ENCODE measurements at places on chromosomes 2 and 18.
A peak's percentile ranks its signal among the peaks of the same experiment; 100 is the strongest.

DNA sequence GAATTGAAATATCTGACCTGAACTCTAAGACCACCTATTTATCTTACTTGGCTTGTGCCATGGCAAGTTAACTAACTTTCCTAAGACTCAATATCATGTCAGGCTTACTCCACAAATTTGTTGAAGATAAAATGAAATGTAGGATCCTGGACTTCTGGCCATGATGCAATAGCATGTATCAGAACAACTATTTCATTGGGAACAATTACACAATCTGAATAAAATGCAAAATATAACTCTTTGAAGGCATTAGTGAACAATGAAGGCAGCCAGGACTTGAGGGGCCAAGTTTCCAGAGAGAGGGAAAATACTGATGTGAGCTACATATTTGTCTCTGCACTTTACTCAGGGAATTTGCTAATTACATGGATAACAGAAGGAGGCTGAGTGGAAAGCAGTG is 476.5 kb upstream of the ACVR2A start:
- DNase-seq, result no peak

DNA sequence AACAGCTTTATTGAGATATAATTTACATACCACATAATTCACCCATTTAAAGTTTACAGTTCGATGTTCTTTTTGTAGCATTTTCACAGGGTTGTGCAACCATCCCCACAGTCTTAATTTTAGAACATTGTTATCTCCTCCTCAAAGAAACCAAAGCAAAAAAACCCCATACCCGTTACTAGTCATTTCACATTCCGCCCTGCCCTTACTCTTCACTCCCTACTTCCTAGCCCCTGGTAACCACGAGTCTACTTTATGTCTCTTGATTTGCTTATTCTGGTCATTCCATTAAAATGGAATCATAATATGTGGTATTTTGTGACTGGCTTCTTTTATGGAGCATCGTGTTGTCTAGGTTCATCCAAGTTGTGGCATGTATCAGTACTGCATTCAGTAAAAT is 137.7 kb downstream of the TANC1 start:
- no peak for DNase-seq

- no peak for DNase-seq
These were observed 426.3 kb upstream of the ZEB2 start for GRCh38 chr2:144946263-144946662.

GRCh38 chr2:197145471-197146056 is 165.0 kb downstream of the ANKRD44 start:
- no peak for DNase-seq

GRCh38 chr2:178530625-178531142 is 50.4 kb downstream of the PLEKHA3 start:
- DNase-seq, result no peak

DNA sequence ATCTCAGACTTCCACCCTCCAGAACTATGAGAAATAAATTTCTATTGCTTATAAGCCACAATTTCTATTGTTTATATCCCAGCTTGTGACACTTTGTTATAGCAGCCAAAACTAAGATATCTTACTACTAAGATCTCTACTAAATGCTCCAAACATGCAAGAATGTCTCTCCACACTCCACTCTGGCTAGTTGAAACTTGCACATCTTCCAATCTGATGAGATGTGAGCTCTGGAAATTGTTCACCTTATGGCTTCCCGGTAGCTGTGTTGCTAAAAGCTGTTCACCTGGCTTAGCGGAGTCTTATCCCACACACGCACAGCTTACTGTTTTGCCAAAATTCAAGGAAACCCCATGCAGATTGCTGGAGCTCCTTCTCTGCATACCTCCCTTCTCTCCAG is 43.9 kb downstream of the PKDCC start:
- no peak for DNase-seq

- DNase-seq, result no peak
These were observed 142.1 kb downstream of the PTH2R start for GRCh38 chr2:208548700-208549099.

DNA sequence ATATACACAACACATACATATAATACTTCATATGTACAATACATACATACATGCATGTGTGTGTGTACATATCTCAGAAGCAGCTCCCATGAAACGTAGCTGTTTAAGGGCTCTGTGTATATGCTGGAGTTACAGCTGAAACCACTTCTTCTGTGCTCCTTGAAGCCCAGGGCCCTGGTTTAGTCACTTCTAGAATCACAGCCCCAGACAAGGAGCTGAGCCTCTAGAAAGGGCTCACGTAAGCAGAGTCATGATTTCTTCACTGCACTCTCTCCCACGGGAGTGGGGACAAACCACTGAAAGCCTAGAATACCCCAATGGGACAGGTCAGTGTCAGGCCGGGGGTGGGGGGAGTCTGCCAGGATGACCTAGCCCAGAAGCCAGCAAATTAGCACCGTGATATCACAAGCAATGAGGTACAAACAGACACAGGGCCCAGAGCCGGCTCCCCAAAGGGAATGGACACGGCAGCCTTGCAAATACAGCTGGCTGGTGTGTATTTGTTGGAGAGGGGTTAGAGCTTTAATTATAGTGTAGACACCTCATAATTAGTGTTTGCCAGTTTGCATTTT is 90.3 kb downstream of the C1QL2 start:
- DNase-seq, result no peak

DNA sequence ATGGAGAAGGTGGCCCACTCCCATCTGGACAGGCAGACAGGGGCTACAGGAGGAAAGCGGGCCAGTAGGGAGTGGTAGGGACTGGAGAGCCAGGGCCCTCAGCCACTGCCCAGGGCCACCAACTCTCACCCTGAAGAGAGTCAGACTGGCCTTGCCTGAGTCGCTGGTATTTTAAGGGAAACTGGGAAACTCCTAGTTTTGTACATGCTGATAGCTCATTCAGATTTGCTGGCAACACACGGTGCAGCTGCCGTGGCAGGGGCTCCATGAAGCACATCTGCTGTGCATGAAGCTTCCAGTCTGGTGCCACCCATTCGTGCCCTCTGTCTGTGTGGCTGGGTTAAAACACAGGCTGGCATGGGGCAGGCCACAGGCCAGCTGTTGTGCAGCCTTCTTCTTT is 137.3 kb upstream of the GLI2 start:
- no peak for DNase-seq

GRCh38 chr18:39799006-39799405 is 2156.0 kb upstream of the PIK3C3 start:
- no peak for DNase-seq

DNA sequence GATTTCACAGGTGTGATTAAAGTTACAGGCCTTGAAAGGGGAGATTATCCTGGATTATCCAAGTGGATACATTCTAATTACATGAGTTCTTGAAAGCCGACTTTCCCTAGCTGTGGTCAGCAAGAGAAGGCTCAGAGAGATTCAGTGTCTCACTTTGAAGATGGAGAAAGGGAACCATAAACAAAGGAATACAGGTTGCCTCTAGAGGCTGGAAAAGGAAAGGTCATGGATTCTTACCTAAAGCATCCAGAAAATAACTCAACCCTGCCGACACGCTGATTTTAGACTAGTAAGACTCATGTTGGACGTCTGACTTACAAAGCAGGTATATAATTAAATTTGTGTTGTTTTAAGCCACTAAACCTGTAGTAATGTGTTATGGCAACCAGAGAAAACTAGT is 1095.7 kb upstream of the ZEB2 start:
- DNase-seq, result no peak

DNA sequence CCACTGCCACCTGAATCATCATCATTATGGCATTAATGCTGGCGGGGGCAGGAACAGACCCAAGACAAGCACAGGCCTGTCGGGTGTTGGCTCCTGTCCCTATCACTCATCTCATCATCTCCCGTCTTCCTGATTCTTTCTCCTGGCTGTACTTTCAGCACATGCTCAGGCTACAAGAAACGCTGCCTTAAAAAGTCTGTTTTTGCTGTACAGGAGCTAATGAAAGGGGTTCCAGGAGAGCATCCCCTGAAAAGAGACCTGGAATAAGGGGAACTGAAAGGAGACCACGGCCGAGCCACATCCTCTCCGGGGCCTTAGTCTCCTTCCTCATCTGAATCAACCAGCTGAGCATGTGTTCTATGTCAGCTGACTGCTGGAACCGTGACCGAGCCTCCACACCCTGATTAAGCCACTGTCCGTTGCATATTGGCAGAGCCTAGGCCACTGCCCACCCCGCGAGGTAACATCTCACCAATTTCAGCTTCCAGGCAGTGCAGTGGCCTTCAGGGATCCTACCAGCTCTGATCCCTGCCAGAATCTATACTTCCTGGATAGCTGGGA is 62.6 kb downstream of the DNMT3A start:
- DNase-seq, result no peak

DNA sequence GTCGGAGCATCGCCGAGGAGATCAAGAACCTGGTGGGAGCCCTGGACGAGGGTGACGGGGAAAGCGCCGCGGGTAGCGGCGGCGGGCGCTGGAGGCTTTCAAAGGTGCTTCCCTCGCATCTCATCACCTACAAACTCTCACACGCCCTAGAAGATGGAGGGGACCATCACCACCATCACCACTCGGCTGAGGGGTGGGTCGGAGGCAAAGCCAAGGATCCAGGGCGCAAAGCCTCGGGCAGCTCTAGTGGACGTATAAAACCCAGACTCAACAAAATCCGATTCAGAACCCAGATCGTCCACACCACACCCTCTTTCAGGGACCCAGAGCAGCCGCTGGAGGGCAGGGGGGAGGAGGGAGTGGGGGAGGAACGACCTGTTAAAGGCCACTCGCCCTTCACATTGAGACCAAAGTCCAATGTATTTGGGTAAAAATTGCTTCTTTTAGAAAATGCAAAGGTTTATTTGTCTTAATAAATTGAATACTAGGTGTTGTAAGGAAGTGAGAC is 1.5 kb downstream of the SOWAHC start:
- no peak for DNase-seq

- DNase-seq, result no peak
These were observed 251.5 kb upstream of the THUMPD2 start for GRCh38 chr2:40030456-40030975.

GRCh38 chr2:229174794-229175496 is 96.1 kb downstream of the PID1 start:
- peak; percentile 3 for DNase-seq

GRCh38 chr2:228878138-228878537 is 392.9 kb downstream of the PID1 start:
- DNase-seq, result no peak

- DNase-seq, result no peak
These were observed 94.3 kb downstream of the ZFP36L2 start for GRCh38 chr2:43131890-43132682.

DNA sequence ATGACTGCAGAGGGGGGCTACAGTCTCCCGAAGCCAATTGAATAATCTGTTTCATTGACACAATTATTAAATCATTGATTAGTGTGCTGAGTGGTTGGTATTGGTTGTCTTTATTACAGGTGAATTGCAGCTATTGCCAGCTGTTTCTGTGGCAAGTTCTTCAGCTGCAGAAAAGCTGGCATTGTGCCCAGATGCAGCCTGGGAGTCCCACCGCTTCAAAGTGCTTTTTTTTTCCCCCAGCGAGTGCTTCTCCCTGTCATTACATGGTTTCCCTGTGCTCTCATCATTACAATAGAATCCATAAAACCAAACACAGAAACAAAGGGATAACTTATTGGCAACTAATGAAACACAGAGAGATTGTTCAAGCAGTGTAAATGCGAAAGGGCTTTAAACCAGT is 164.7 kb downstream of the GRB14 start:
- peak; percentile 14 for DNase-seq

DNA sequence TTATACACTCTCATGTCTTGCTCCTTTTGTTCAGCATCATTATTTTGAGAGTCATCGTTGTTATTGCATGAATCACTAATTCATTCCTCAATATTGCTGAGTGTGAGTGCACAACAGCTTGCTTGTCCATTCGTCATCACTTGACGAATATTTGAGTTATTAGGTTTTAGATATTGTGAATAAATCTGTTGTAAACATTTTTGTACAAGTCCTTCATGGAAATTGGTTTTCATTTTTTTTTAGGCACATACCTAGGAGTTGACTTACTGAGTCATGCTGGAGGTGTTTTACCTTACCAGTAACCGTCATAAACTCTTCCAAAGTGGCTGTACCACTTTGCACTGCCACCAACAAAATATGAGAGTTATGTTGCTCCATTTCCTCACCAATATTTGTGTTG is 84.2 kb upstream of the NCK2 start:
- no peak for DNase-seq

DNA sequence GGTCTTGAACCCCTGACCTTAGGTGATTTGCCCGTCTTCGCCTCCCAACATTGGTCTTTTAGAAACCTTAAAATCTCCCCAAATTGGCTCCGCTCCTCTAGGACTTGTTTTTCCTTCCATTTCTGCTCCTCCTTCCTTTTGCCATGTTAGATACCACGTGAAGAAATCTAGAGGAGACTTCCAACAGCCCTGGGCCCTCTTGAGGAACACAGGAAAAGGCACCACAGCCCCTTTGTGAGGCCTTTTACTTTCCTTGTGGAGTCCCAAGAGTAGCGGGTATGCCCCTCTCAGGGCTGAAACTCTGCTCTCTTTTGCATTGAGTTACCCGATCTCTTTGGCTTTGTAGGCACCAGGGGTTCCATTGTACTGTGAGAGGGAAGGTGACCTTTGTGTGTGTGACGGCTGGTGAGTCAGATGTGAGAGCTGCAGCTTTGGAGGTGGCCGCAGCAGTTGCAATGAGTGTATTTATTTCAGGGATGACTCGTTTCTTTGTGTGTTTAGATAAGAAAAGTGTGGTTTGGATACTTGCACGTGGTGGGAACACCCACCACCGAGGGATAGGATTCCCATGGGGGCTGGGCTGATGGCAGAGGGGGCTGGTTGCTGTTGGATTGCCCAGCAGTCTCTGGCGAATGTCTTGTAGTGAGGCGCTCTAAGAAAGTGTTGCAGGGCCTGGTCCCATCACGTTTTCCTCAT is 218.4 kb upstream of the HS6ST1 start:
- DNase-seq, result no peak

- DNase-seq, result no peak
These were observed 87.8 kb upstream of the THOC1 start for GRCh38 chr18:355678-356077.

DNA sequence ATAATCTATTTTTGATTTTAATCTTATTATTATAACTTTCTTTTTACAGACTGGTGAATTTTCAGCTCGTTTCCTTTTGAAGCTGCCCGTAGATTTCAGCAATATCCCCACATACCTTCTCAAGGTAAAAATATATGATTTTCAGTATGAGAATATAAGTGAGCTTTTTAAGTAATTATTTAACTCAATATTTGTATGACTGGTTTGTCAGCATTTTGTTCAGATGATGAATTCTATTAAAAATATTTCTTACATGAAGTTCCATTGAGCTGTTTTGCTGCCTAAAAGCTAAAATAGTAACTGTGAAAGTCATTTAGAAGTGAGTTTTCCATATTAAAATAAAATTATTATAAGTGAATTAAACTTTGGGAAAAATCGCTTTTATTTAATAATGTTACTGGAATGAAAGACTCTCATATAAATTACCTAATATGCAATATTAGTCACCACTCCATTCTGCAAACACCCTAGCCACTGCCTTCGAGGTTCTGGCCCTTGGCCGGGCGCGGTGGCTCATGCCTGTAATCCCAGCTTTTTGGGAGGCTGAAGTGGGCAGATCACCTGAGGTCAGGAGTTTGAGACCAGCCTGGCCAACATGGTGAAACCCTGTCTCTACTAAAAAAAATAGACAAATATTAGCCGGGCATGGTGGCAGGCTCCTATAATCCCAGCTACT is 155.3 kb downstream of the BABAM2 start:
- DNase-seq, result no peak

- DNase-seq, result no peak
These were observed 40.6 kb upstream of the FOSL2 start for GRCh38 chr2:28352104-28352503.

All from left renal pelvis (tissue), 4 donors.